ENCODE measurements at places on chromosomes 1 and 21.

GRCh38 chr21:42411891-42412635 is 8.4 kb downstream of the UBASH3A start:
- DNase-seq = no peak

- DNase-seq = no peak
These were observed 7.0 kb downstream of the SIPA1L2 start for GRCh38 chr1:232622981-232623380.

- no peak for DNase-seq
These were observed 20.6 kb downstream of the NPHP4 start for GRCh38 chr1:5971471-5972197.

GRCh38 chr1:183543619-183544204 is 46.5 kb downstream of the NCF2 start:
- peak; percentile 67 for DNase-seq

GRCh38 chr1:162080472-162081015 is 11.1 kb downstream of the NOS1AP start:
- DNase-seq = no peak

- no peak for DNase-seq
These were observed 122.2 kb downstream of the NOS1AP start for GRCh38 chr1:162191396-162192305.

DNA sequence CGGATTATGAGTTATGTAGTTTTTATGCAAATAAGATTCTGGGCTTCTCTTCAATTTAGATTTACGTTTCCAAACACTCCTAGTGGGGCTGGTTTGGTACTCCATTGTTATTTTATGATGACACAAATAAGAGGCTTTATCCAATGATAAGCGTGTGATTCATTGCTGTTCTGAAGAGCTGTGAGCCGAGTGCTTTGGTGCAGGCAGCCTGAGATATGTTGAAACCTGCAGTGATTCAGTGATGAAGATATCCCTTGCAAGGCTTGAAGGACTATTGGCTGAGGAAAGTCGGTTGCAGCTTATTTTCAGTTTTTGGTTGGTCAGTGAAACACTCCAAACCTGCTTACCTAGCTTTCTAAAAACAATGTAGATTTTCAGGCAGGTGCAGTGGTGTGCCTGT is 112.2 kb downstream of the RYR2 start:
- DNase-seq = no peak

GRCh38 chr1:167345386-167345733 is 124.7 kb downstream of the POU2F1 start:
- DNase-seq = no peak

DNA sequence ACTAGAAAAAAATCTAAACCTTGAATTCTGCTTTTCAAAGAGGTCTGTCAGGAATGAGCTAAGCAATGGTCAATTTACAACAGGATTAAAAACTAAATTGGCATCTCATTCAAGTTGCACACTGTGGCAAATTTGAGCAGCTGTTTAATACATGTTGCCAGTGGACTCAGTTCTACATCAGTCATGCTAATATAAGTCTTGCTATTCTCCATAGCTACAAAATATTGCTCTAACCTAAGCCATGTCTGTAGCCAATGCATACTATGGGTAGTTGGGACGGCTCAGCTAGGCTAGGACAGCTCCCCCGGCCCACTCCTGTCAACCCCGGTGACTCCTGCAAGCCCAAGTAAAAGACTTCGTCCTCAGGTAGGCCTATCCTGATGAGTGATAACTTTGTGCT is 10.9 kb upstream of the VAV3 start:
- DNase-seq = no peak

DNA sequence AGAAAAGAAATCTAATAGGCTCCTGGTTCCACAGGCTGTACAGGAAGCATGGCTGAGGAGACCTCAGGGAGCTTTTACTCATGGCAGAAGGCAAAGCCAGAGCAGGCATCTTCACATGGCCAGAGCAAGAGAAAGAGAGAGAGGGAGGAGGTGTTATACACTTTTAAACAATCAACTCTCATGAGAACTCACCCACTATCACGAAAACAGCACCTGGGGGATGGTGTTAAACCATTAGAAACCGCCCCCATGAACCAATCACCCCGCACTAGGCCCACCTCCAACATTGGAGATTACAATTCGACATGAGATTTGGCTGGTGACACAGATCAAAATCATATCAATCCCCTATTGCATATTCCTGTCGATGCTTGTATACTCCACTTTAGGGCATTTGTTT is 93.5 kb downstream of the MRPL39 start:
- no peak for DNase-seq

DNA sequence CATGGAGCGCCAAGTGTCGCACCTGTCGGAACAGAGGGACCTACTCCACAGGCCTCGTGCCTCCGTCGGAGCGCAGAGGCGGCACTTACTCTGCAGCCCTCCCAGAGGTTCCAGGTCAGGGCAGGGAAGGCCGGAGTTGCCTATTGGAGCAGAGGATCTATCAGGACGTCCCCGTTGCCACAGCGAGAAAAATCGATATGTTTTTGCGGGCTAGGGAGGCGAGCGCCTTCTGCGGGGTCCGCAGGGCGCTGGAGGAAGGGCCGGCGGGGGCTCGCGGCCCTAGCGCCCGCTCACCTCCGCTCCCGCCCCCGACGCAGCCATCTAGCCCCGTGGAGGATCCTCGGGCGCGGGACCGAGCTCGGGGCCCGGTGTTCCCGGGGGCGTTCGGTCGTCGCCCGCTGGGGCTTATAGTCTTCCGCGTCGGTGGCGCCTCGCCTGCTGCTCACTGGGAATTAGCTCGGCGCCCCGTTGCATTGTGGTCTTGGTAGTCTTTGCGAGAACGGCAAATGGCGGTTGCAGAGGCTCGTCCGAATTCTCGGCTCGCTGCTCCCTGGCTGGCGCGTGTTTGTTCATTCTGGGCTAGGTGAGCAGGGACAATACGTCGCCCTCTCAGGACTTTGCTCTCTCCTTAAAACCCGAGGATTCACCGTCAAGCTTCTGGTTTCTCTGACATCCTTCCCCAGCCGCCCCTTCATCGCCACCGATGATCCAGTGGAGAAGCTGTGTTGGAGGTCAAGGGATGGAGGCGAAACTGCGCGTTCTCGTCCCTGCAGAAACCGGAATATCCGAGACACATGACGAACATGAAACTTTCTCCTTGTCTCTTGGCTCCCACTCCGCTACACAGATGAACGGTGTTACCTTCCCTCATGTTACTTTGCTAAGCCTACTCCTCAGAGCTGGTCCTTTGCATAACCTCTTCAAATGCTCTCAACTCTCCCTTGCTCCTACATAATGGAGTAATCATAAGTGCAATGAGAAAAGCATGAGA is at the start of gene JTB:
JTB (minus strand) TSS at position 425 of the 991 bp plus-strand sequence; CDS start at position 3, 422 bp downstream.
- DNase-seq = peak; percentile 88

DNA sequence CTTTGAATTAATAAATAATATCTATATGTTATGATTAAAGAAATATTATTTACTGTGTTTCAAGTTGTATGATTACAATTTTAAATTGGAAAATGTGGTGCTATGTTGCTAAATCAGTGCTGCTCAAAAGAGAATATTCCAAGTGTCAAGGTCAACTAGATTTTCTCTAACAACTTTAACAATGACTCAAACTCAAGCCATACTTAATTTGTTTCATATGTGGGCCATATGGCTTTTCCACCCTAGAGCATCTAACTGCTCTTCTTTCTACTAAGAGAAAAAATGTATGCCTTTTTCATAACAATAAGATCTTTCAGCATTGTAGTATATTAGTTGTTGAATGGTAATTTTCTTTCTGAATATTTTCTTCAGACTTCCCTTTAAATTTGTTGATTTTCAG is 8.3 kb upstream of the SYT14 start:
- DNase-seq = no peak

DNA sequence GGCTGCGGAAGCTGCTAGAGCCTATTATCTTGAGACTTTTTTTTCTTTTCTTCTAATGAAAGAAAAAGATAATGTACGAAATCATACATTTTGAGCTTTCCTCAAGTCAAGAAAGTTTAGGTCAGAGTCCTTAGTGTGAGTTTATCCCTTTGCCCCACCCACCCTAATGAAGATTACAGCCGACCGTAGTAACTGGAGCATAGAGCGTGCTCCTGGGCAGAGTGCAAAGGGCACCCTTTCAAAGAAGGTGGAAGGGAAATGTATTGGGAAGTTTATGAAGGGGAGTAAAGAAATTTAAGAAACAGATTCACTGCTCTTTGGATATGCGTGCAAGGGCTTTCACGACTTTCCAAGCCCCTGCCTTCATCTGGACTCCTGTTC is 17.2 kb downstream of the GNG12 start:
- no peak for DNase-seq

DNA sequence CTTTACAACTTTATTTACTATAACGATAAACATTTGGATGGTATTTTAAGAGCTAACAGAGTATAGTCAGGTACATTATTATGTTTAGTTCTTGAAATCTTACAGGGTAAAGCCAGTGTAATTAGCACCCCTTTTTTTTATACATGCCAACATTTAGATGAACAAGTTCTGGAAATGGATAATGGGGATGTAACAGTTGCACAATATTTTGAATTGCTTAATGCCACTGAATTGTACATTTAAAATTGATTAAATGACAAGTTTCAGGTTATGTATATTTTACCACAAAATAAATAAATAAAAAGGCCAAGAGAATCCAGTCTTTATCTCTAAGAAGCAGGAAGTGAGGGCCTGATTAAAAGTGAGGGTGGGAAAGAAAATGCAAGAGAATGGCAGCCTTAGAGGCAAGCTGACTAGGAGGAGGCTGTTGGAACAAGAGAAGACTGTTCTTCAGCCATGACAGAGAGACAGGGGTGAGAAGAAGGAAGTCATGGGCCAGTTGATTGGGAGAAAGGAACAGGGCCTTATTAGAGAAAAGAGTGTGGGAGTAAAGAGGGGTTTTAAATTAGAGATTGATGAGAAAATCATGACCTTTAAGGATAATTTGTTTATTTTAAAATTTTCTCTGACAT is 49.9 kb upstream of the TNFSF18 start:
- no peak for DNase-seq

GRCh38 chr1:84298684-84299535 is 2.6 kb upstream of the SAMD13 start:
- peak; percentile 24 for DNase-seq

- no peak for DNase-seq
These were observed at the start of gene PALMD for GRCh38 chr1:99645699-99646531. PALMD (plus strand) TSS chr1:99646113; CDS start chr1:99646318, 205 bp downstream.

DNA sequence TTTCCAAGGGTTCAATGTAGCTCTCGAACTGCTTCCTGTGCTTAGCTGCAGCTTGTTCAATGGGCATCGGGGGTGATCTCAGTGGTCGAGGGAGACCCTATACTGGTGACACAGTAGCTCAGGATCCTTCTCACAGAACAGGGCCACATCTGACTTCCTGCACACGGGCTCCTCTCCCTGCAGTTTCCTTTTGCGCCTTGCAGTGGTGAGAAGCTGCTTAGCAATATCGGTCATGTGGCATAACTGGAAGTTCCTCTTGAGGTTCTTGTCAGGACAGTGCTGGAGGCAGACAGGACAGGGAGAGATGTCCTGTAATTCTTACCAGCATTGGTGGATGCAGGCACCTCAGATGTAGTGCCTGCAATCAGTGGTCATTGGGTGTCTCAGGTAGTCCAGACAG is 140.5 kb upstream of the MAP1LC3C start:
- DNase-seq = peak; percentile 2

GRCh38 chr1:10451287-10451686 is 1.5 kb downstream of the CORT start:
- no peak for DNase-seq

DNA sequence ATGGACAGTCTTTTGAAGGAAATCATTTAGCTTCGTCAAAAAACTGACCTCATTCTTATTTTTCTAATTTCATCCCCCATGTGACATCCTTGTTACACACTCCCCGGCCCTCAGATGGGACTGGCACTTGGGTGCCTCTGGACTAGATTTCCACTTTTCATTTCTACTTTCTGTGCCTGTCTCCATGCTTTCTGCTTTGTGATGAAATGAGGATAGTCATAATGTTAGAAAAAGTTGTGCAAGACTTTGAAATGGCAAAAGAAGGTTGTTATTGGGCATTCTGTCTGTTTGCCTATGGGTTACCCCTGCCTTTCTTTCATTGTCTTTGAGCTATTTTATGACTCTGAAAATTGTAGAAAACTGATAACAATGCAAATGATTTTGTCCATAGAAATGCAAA is 54.9 kb downstream of the MDM4 start:
- no peak for DNase-seq

- DNase-seq = no peak
These were observed 1.7 kb downstream of the PTGFR start for GRCh38 chr1:78492386-78492950.

- DNase-seq = no peak
These were observed 542.5 kb upstream of the PKN2 start for GRCh38 chr1:88141499-88142074.
